ENCODE measurements at places on chromosomes 1 and 21. TPM values are rescaled to one million over a fixed set of nuclear protein-coding genes. Genes with fewer than 3 reads are reported as not detected.

Gene PRAMEF26
- total RNA-seq: not detected

DNA sequence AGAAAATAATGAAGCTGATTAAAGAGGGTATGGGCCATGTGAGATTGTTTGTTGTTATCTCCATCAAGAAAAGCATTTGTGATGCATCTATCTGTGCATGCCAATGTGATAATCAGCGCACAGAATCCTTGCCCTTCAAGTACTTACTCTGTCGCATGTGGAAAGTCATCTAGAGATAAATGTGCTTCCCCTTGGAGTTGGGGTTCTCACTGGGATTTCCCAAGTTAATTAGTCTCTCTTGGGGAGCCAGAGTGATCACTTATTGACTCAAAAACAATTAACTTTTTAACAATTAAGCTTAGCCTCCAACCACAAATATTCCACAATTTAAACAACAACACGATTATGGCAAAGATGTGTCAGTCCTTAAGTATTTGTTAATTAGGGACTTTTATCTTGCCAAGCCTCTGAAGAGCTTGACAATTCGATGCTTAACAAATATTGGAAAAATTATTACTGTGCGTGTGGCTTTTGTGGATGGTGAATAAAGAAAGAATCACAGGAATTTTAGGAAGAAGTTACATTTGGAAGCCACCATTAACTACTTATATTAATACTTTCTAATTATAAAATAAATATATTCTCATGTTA, 17.5 kb downstream of the RHOU start:
- DNase-seq: no peak

- DNase-seq: no peak
Measured at GRCh38 chr1:245483247-245483646, 328.5 kb downstream of the KIF26B start.

Gene TMOD4
- 2.8 TPM for total RNA-seq

GRCh38 chr1:216456682-216457081, 33.4 kb upstream of the USH2A start:
- DNase-seq: no peak

- DNase-seq: no peak
Measured at GRCh38 chr1:160741092-160741501, 2.0 kb downstream of the SLAMF7 start.

Gene WARS2
- total RNA-seq: 9.8 TPM

Gene LRRIQ3
- 0.86 TPM for total RNA-seq

GRCh38 chr1:151492120-151492519, 19.1 kb upstream of the CGN start:
- no peak for DNase-seq

DNA sequence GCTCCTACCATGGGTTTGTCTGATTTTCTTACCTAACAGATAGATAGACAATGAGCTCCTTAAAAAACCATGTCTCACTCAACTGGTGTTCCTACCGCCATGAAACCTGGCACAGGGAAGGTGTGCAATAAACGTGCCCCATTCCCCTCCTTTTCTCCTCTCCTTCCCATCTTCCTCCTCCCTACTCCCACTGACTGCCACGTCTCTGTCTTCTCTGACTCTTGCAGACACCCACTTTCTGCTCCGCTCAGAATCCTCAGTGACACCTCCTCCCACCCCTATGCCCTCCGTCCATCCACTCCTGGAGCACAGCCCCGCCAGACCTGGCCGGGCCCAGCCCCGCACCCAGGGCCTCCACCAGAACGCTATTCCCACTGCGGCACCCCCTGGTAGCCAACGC, 52.9 kb downstream of the HMGB4 start:
- no peak for DNase-seq

Gene DNALI1
- total RNA-seq: 10.5 TPM

- DNase-seq: no peak
Measured at GRCh38 chr1:226736001-226736907, 2.8 kb downstream of the ITPKB start.

GRCh38 chr1:195481293-195481692, 1126.9 kb downstream of the KCNT2 start:
- no peak for DNase-seq

DNA sequence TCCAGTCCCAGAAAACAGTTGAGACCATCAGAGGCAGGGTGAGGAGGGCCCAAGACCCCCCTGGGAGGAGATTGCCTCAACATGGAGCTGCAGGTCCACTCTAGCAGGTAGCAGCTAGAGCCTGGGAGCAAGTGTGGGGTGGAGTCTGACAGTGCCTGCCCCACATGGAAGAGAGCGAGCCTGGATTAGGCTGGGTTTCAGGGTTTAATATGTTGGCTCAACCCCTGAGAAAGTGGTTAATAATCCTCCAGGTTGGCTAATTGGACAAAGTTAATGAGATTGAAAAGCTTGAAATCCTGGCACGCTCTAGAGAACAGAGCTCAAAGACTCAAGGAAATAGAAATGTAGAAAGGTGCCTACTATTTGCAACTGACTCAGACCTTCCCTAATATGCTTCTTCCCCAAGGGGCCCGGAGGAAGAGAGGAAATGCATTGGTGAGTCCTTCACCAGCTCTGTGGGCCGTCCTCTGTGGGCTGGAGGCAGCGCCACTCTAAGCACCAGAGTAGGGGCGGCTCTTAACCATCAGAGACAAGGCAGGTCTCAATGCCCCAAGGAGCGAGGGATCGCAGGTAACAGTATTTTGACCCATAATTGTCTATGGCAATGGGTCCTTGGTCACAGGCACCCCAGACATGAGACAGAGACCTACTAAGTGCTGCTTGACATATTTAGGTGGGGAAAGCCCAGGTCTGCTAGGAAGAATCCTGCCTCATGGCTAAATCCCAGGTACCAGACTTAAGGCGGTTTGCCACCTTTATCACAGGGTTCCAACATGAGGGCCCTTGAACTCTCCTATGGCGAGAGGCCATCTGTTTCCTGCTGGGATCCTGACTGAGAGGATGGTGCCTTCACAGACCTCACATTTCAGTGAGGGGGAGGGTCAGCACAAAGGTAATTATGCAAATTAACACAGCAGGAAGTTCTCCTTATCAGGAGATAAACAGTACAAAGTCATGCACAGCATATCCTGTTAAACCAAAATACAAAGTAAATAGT, 33.8 kb downstream of the RSPH1 start:
- DNase-seq: no peak

DNA sequence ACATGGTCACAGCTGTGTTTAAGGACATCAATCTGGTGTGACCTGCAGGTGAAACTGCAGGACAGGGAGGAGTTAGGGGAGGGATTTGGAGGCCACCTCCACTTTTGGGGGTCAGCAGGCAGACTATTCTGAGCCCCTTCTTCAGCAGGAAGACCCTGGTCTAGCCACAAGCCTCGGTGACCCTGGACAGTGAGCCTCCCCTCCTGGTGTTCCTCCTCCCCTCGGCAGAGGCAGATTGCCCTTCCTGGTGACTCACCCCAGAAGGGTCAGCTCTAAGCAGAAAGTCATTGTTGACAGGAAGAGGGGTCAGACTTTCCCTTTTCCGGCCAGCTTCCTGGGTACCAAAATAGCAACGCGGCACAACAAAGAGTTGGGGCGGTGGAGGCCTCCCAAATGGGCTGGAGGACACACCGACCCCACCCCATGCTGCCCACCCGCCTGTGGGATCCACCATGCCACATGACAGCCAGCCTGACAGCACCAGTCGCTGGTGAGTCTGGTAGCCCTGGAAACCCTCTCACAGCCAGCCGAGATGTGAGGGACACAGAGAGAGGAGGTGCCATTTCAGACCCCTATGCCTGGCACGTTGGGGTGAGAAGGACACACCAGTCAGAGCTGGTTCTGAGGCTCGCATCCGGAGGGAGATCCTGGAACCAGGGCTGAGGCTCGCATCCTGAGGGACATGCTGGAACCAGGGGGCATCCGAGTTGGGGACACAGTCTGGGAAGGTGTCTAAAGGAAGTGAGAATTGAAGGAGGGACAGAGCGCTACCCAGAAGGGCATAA, 14.7 kb upstream of the CSF1 start:
- no peak for DNase-seq

Gene CLDN17
- not detected for total RNA-seq

Gene BEND5
- 1.5 TPM for total RNA-seq

- DNase-seq: no peak
Measured at GRCh38 chr1:88973520-88974137, 18.8 kb downstream of the KYAT3 start.

DNA sequence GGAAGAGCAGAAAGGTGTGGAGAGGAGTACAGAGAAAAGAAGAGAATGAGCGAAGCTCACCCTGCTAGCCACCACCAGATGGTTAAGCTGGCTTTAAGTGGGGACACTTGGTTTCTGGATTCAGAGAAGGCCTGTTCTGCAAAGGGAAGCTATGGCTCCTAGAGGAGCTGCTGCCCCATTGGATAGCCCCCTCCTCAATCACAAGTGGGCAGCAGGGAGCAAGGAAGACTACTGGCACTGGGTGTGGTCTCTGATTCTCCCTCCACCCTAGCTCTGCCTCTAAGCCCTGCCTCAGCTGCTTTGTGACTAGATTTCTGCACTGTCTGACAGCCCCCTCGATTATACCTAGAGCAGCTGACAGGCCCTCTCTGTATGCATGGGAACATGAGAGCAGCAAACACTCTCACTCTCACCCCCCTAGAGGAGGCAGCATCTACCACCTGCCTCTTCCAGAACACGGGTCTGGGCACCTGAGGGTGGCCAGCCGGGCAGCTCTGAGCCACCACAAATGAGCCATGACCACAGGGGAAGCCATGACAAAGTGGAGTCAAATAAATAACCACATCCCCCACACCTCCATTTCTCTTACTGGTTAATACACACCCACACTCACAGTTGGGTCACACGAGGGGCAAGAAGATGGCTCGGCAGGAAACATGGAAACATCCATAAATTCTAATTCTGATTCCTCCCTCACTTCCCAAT, 13.6 kb downstream of the PLEKHA6 start:
- DNase-seq: no peak

Gene TSPEAR
- total RNA-seq: not detected

Gene AGMAT
- 0.19 TPM for total RNA-seq

DNA sequence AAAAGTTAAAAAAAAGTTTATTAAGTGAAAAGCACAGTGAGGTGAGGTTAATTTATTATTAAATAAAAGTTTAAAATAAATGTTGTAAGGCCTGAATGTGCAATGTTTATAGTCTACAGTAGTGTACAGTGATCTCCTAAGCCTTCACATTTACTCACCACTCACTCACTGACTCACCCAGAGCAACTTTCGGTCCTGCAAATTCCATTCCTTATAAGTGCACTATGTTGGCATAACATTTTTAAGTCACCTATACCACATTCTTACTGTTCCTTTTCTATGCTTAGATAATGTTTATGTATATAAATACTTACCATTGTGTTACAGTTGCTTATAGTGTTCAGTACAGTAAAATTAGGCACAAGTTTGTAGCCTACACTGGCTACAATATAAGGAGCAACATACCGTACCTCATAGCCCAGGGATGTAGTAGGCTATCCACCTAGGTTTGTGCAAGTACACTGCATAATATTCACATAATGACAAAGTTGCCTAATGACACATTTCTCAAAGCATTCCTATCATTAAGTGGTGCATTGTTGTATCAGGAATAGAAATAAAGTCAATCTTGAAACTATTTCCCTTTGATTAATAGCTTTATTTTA, 426.5 kb upstream of the BRINP3 start:
- DNase-seq: no peak

Gene OSCP1
- 5.0 TPM for total RNA-seq

Data from osteocyte (in vitro differentiated cells).